NCI-H526 (cell line): ENCODE measurements at places on chromosomes 4 and X.
A peak's percentile ranks its signal among the peaks of the same experiment; 100 is the strongest.

- DNase-seq, result no peak
Measured at GRCh38 chr4:151987606-151988005, 226.8 kb upstream of the GATB start.

GRCh38 chr4:151563194-151563593 lies 154.2 kb downstream of the FHIP1A start:
- no peak for DNase-seq

DNA sequence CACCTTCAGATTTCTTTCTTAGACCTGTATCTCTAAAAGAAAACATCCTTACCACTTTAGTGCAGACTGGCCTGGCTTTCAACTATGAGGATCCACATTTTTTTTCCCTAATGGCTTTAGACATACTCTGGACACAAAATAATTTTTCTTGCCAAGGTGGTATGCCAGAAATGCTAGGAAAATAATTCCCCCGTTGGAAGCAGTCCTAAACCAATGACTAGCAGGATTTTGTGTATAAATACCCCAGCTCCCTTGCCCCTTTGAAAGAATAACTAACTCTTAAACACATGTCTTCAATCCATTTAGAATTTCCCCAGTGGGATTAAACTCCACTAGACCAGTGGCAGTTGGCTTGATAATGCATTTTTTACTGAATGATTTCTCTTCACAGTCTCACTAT lies 500.5 kb upstream of the FTHL17 start:
- no peak for DNase-seq

GRCh38 chr4:162499478-162499877 lies 335.7 kb upstream of the FSTL5 start:
- peak; percentile 0 for DNase-seq

- no peak for DNase-seq
Measured at GRCh38 chr4:85391589-85392410, 83.2 kb upstream of the ARHGAP24 start.

DNA sequence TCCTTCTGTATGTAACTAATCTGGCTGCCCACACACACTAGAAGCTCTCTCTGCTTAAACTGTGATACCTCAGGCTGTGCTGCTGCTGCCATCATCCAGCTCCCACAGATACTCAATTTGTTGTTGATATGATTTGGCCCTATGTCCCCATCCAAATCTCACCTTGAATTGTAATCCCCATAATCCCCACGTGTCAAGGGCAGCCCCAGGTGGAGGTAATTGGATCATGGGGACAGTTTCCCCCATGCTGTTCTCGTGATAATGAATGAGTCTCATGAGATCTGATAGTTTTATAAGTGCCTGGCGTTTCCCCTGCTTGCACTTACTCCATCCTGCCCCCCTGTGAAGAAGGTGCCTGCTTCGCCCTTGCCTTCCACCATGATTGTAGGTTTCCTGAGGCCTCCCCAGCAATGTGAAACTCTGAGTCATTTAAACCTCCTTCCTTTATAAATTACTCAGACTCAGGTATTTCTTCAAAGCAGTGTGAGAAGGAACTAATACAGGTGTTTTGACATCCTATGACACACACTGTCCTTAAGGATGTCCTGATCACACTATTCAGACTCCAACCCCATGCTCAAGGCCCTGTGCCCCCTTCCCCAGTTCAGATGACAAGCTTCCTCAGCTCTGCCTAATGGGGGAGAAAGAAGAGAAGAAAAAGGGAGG lies 2.9 kb upstream of the ATOH1 start:
- DNase-seq, result peak; percentile 3

DNA sequence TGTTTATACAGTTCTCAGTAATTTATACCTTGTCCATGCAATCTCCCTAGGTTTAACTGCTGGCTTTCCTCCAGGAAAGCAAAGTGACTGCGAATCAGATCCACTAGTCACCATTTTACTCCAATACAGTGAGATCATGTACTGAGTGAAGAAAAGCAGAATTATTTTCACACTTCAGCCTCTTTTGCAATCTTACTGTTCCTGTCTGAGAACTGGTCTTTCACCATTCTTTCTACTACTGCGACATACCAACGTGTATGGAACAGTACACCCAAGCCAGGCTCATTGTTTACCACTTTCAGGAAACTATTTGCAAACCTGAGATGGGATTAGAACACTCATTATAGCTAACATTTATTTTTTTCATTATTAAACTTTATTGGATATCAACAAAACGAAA lies 8.0 kb upstream of the MSL3 start:
- DNase-seq, result no peak

DNA sequence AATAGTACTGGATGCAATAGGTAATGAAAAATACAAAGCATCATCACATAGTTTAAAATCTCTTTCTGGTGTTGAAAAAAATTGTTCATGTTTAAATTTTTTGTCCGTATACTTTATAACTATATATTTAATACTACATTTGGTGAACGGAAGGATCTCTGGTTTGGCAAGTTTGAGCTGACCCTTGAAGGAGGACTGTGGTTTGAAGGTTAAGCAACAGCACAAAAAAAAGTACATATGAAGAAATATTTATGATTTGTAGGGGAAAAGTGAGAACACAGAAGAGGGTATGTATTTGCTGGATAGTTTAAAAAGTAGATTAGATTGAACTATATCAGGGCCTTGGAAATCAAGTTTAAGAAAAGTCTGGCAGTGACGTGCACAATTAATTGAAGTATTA lies 13.3 kb downstream of the SRP72 start:
- DNase-seq, result no peak

DNA sequence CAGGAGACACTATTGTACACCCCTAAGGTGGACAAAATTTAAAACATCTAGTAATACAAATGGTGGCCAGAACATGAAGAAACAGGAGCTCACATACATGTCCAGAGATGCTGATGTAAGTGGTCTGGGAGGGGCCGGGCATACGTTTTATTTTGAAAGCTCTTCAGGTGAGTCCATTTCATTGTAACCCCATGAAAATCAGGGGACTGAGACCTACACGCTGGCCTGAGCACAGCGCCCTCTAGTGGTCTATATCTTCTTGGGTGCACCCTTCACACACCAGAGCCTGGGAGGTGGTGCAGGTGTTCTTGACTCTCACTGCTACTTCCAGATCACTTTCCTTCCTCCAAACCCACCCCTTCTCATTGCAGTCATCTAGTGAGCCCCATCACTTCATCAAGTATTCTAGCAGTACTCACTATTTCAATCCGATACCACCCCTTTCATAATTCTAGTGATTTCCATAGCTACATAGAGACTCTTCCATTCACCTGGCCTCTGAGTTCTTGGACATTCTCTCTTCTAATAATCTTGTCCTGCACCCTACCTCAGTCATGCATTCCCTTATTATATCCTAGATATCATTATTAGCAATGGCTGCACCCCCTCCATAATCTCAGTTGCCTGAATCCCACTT lies 4.3 kb upstream of the TLR6 start:
- DNase-seq, result no peak

DNA sequence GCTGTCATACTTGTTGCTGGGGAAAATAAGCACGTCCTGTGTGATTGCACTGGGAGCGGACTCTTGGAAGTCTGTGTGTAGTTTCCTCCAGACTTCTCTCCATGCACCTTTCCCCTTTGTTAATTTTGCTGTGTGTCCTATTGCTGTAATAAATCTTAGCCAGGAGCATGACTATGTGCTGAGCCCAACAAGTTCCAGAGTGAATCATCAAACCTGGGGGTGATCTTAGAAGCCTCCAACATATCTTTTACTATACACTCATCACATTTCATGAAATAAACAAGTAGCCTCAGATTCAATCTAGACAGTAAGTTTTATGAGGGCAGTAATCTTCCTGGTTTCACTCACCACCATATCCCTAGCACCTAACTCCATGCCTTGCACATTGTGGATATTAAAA lies 43.3 kb upstream of the FGF13 start:
- no peak for DNase-seq

DNA sequence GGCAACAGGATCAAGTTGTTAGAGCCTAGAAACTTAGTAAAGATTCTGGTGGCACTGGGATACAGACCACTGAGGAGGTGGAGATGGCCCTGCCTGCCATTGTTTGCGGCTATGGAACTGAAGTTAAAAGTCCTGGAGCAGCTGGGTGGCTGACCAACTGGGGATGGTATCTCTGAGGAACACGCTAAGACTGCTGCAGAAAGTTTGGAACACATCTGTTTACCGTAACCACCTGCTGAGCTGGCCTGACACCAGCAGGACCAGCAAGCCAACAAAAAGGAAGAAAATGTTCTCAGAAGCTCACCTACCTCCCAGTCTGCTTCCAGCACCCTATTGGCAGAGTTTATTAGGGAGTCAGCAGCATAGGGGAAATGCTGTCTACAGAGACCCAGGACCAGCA lies 17.4 kb upstream of the PACRGL start:
- no peak for DNase-seq

DNA sequence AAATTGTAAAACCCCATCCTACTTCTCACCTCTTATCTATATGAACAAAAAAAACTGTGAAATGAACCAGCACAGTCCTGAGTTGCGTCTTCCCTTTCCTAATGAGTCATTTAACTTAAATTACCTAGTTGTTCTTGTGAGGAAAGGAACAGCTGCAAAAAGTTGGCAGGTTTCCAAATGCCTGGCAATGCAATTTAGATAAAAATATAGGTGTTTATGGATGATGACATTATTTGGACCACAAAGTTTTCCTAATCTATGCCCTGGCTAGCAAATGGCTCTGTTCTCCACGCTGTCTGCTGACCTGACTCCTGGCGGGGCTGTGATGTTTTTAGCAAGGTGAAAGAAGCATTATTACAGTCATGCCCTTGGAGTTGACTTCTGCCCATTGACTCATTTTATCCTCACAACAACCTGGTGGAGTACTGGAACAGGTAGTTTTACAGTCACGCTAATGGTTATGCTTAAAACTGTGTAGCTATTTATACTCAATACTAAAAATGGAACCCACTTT lies 29.8 kb upstream of the RELL1 start:
- DNase-seq, result no peak

DNA sequence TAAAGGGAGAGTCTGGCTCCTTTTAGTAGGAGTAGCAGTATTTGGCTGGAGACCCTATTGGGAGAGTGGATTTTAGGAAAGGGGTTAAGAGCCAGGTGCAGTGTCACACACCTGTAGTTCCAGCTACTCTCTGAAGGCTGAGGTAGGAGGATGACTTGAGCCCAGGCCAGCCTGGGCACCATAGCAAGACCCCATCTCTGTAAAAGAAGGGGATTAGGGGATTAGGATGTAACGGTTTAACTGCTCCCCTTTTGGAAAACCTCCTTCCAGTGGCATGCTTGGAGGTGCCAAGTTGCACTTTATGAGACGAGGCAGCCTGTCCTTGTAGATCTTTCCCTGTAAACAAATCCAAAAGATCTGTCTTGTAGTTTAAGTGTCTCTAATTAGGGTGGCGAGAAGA lies 140.0 kb downstream of the KLHL8 start:
- no peak for DNase-seq

GRCh38 chrX:110759785-110760184 lies 35.8 kb downstream of the CHRDL1 start:
- no peak for DNase-seq

- no peak for DNase-seq
Measured at GRCh38 chr4:7074426-7074825, 6.6 kb upstream of the GRPEL1 start.
